CD4-positive, alpha-beta T cell treated with Interleukin-6 for 4 hours (primary cell): ENCODE measurements at places on chromosomes 5 and 9.

GRCh38 chr5:61320860-61321259 lies 11.2 kb upstream of the ZSWIM6 start:
- no peak for DNase-seq

DNA sequence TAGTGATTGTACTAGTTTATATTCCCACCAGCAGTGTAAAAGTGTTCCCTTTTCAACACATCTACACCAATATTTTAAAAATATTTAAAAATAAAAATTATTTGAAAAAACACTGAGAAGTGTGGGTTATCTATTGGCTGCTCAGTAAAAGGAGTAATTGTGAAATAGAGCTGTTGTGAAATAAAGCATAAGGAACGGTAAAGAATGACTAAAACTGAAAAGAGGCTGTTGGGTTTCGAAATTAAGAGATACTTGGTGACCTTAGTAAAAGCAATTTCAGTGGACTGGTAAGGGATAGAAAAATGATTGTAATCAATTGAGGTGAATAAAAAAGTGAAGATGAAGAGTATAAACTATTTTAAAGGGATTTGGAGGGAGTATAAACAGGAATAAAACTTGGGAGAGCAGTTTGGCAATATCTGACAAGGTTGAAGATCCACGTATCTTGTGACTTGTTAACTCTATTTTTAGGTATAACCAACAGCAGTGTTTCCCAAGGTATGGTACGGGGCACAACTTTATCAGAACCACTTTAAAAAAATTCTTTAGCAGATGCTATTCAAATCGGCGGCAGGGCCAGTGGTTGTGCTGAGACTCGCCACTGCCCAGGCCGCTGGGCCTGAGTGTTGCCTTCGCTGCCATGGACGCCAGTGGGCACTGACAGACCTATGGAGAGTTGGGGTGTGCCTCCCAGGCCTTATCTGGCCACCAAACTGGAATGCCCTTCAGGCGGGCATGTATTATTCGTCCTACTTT lies 63.3 kb downstream of the TMEM38B start:
- DNase-seq, result no peak

GRCh38 chr9:86072394-86072877 lies 26.9 kb downstream of the GOLM1 start:
- DNase-seq, result no peak

DNA sequence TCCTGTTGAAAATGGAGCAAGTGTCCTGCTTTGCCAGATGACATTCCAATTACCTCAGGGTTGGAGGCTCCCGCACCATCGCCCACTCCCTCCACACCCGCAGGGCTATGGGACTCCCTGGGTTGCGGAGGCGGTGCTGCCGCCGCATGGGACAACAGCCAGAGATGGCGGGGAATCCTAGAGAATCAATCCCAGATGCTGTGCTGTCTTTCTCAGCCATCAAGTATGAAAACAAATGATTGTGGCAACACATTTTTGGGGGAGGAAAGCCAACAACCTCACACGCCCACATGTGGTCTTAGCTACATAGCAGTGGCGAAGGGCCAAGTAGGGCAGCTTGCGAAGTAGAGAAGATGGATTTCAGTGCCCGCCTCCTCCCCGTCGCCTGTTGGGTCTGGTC lies 46.7 kb downstream of the IL31RA start:
- DNase-seq, result no peak

GRCh38 chr9:112115970-112116753 lies 58.9 kb downstream of the SUSD1 start:
- no peak for DNase-seq
